ENCODE measurements at places on chromosomes 6 and 20.

- DNase-seq = peak; percentile 72
Observed at GRCh38 chr6:170208182-170208601, 82.7 kb downstream of the DLL1 start.

GRCh38 chr6:85620308-85620707 is 22.4 kb downstream of the SYNCRIP start:
- no peak for DNase-seq

DNA sequence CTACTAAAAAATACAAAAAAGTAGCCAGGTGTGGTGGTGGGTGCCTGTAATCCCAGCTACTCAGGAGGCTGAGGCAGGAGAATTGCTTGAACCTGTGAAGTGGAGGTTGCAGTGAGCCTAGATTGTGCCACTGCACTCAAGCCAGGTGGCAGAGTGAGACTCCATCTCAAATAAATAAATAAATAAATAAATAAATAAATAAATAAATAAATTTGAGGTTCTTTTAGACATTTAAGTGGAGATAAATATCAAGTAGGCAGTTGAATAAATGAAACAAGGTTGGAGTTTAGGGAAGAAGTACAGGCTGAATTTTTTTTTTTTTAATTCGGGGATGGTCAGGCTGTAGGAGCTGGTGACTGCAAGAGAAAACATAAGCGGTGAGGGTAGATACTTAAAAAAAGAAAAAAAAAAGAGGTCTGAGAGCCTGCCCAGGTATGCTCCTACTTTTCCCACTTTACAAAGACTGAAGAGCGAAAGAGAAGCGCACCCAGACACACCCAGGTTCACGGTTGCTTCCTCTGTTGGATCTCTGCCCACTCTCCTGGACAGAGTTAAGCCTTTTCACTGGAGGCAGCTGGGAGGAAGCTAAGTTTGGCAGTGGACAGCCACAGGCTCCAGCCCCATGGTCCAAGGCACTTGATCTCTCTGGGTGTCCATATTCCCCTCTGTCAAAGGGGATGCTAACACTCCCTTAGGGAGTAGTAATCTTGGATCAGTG is 100.9 kb upstream of the PRDM1 start:
- no peak for DNase-seq

DNA sequence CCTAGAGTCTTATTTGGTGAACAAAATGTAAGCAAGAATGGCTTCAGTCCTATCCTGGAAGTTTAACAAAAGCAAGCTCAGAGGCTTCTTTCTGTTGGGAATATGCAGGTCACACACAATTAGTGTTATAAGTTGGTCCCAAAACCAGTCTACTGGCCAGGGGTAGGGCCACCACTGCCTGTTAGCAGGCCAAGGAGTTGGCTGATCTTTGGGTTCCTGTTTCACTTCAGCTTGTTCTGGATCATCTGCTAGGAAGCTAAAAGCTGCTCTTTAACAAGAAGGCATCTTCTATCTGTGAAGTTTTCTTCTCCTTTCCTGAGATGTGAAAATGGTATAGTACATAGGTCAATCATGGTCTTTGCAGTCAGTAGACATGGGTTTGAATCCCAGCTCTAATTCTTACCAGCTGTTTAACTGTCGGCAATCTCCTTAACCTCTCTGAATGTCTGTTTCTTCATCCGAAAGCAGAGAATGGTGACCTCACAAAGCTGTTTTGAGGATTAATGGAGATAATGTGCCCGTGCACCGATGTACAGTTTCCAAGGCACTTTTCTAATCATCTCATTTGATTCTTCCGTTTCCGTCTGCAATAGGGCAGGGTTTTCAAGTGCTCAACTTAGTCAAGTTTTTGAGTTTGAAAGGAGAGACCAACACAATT is 271.2 kb upstream of the TAB2 start:
- DNase-seq = peak; percentile 68

GRCh38 chr6:61538801-61539200 is 747.2 kb downstream of the KHDRBS2 start:
- no peak for DNase-seq

DNA sequence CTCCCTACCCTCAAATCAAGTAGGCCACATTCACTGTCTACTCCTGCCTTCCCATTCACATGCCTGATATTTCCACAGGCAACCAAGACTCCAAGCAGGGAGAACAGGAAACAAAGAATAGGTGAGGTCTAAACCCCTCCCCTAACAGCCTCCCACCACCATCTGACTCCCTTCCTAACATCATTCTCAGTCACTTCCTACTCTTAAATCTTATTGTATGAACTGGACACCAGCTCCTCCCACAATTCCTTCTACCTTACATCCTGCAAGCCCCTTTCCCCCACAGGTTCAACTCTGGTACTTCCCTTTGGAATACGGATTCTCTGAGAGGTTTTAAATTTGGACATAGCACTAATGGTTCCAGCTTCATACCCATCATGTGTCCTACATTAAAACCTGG is 944 bp upstream of the C6orf136 start:
- no peak for DNase-seq

DNA sequence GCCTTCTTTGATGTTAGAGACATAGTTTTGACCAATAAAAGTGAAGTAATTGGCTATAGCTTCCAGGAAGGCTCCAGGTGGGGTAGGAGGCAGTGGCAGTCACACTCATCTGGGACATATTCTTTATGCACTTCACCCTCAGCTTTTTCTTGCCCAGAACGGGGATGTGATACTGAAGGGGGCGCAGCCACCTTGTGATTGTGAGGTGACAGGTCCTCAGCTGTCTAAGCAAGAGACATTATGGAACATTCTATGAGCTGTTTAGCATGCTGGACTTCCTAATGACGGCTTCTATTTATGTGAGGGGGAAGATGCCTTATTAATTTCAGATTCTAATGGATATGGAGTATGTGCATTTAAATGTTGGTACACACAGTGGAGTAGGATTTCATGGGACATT is 151.3 kb upstream of the ZFP64 start:
- DNase-seq = peak; percentile 86

GRCh38 chr20:20363434-20363798 is 4.5 kb upstream of the INSM1 start:
- DNase-seq = no peak

GRCh38 chr6:167679122-167679736 is 147.5 kb upstream of the AFDN start:
- no peak for DNase-seq

DNA sequence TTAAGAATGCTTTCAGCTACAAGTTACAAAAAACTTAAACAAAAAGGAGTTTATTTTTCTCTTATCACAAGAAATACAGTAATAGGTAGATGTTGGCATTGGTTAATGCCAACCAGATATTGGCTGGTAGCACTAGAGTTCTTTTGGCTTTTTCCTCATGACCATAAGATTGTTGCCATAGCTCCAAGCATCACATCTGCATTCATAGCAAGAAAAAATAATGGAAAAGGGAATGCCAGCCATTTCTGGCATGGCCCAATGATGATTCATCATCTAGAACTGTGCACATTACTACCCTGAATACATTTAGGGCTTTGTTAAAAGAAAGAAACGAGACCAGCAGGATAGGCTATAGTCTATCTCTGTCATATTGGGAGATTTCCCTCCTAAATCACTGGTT is 20.8 kb upstream of the SIRT5 start:
- DNase-seq = no peak

DNA sequence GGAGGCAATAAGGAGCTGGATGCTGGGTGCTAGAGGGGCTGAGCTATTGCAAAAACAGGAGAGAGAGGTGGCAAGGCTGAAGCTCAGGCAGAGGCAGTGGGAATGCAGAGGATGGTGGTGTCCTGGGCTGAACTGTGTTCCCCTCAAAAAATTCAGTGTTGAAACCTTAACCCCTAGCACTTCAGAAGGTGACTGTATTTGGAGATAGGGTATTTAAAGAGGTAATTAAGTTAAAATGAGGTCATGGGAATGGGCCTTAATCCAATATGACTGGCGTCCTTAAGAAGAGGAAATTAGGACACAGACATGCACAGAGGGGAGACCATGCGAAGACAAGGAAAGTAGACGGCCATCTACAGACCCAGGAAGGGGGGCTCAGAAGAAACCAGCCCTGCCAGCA is 11.5 kb upstream of the MMP9 start:
- DNase-seq = no peak
